NCI-H1105 (cell line): ENCODE measurements at places on chromosomes 3 and 15.

GRCh38 chr3:149621218-149622005 lies 36.4 kb downstream of the WWTR1 start:
- DNase-seq, result no peak

DNA sequence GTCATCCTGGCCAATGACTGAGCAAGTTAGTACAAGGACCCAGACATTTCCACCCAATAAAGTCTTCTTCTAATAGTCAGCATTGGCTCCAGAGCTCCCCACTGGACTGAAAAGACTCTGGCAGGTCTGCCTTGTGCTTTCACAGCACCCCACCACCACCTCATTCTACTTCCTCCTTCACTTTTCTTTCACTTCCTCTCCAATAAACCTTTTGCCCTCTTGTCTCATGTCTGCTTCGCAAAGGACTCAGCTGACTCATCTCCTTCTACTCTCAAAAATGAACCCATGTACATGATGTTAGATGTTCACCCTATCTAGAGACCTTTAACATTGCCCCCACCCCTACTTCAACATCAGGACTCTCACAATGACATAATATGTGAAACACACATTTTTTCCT lies 181.0 kb upstream of the PPP2R3A start:
- DNase-seq, result no peak

DNA sequence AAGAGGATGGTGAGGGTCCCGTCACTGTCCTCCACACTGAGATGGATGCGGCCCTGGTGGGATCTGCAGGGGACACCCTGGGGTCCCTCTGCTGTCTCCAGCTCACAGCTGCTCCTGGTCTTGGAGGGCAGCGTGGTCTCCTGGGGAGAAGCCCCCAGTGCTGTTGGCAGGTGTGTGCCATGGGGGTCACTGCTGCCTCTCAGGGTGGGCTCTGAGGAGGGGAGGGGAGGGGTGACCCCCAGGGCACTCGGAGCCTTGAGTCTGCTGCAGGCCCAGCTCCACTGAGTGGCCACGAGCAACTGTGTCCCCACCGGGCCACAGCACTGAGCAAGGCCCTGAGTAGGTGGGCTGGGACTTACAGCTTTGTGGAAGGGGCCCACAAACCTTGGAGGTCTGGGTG lies 34.7 kb downstream of the KLHL25 start:
- no peak for DNase-seq

- no peak for DNase-seq
Observed at GRCh38 chr3:17431004-17431403, 311.4 kb downstream of the TBC1D5 start.

- no peak for DNase-seq
Observed at GRCh38 chr3:58341376-58341775, 8.7 kb downstream of the PXK start.

GRCh38 chr3:161268601-161269000 lies 47.5 kb downstream of the NMD3 start:
- DNase-seq, result no peak

GRCh38 chr3:192834428-192834827 lies 83.2 kb downstream of the MB21D2 start:
- no peak for DNase-seq

DNA sequence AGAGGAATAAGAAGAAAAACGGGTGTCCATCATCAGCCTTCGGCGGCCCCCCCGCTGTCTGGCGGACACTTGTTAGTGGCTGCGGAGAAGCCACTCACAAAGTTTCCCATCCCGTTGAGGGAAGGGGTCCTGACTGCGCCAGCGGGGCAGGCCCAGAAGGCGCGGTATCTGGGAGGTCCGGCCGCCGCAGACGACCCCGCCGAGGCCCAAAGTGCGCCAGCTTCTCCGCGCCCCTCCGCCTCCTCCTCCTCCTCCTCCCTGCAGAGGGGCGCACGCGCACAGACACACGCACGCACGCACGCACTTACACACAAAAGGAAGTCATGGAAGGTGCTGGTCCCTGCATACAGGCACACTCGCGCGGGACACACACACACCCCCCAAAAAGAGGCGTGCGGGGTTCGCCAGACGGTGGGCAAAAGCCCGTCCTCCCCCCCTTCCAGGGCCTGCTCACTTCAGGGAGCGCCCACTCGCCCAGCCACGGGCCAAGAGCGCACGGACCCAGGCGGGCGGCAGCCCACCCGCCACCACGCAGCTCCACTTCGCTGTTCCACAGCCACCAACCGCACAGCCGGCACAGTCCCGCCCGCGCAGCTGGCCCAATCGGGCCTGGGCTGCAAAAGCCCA lies 18.0 kb downstream of the ZNF148 start:
- DNase-seq, result peak; percentile 41

DNA sequence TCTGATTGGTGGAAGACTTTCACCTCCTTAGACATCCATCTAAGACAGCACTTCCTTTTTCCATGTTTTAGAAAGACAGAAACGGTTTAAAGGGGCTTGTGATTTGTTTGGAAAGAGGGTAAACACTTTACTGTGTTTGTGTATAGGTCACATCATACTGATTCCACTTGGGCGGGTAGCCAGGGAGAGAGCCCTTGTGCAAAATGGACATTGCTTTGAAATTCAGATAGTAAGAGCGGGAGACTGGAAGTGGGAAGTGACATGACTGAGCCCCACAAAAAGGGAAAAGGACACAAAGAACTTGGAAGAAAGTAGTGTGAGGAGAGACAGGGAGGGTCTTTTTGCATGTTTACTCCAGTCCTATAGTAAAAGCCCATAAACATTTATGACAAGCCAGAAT lies 195.6 kb upstream of the CNTN4 start:
- no peak for DNase-seq

GRCh38 chr15:91944331-91944730 lies 90.8 kb downstream of the SLCO3A1 start:
- DNase-seq, result no peak

DNA sequence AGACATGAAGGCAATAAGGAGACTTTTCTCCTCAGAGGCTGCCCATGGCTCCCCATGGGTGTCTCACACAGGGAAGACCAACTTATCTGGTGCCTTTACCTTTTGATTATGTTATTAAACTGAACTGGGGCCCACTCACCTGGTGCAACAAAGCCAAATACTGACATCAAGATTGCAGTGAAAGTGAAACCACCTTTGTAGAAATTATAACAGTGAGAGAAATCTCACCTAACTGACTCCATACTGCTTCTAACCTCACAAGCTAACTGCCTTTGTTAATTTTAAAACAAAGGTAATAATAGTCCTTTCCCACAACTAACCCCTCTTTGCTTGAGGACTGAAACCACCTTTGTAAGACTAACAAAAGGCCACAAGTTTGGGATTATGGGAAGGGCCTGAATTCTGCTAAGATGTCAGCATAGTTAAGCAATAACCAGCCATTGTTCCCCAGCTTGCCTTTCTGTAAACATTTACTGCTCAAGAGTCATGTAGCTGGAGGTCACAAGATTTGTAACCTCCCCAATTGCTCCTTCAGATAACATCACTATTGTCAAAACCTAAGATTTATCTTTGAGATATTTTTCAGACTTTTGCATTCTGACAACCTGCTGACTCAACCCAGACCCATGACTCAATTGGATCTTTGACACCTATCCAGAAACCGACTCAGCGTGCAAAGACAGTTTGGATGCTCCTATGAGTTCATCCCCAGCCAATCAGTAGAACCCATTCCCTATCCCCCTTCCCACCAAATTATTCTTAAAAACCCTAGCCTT lies 420.3 kb upstream of the CFAP20DC start:
- DNase-seq, result no peak

- DNase-seq, result no peak
Observed at GRCh38 chr15:37098468-37099318, 1.7 kb downstream of the MEIS2 start.

GRCh38 chr3:67362686-67363085 lies 291.7 kb downstream of the SUCLG2 start:
- DNase-seq, result no peak

GRCh38 chr3:13069495-13069894 lies 3.7 kb downstream of the IQSEC1 start:
- no peak for DNase-seq

- no peak for DNase-seq
Observed at GRCh38 chr3:41202834-41203345, 3.6 kb downstream of the CTNNB1 start.

DNA sequence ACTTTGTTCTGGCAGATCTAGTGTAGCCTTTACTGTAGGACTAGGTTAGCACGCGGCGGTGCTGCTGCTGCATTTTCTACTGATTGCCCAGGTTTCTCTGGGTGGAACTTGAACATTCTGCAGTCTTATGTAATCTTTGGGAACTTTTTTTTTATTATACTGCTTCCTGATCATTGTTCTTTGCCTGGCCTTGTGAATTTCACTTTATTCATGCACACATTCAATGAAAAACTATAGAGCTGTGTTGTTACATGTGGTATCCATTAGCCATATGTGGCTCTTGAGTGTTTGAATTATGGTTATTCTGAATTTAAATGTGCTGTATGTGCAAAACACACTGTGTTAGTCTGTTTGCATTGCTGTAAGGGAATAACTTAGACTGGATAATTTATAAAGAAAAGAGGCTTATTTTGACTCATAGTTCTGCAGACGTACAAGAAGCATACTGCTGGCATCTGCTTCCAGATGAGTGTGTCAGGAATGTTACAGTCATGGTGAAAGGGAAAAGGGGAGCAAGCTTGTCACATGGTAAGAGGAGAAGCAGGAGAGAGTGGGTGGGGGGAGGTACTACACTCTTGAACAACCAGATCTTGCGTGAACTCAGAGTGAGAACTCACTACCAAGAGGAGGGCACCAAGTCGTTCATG lies 26.5 kb downstream of the MEF2A start:
- no peak for DNase-seq

GRCh38 chr3:128499724-128500275 lies 6.8 kb upstream of the GATA2 start:
- no peak for DNase-seq

GRCh38 chr3:171206283-171206682 lies 179.8 kb upstream of the SLC2A2 start:
- no peak for DNase-seq

GRCh38 chr3:101010296-101010695 lies 17.1 kb upstream of the ABI3BP start:
- DNase-seq, result no peak
